ENCODE measurements at places on chromosomes 11 and 22. TPM values are rescaled to one million over a fixed set of nuclear protein-coding genes. Genes with fewer than 3 reads are reported as not detected.

GRCh38 chr11:114136686-114137640 is 77.5 kb downstream of the ZBTB16 start:
- no peaks in the 10 kb centered on the region for H3K27me3 ChIP-seq
- H3K4me1 ChIP-seq: peaks cover 24% of the 10 kb centered on the region
- H3K27ac ChIP-seq: no peak overlapping the region
- no peaks in the 10 kb centered on the region for H3K36me3 ChIP-seq

GRCh38 chr11:27949951-27950738 is 157.8 kb downstream of the KIF18A start:
- H3K36me3 ChIP-seq: no peaks in the 10 kb centered on the region
- no peak overlapping the region for H3K4me3 ChIP-seq
- DNase-seq: no peak
- H3K27me3 ChIP-seq: no peaks in the 10 kb centered on the region

Gene CLTCL1
- total RNA-seq: 1.2 TPM

DNA sequence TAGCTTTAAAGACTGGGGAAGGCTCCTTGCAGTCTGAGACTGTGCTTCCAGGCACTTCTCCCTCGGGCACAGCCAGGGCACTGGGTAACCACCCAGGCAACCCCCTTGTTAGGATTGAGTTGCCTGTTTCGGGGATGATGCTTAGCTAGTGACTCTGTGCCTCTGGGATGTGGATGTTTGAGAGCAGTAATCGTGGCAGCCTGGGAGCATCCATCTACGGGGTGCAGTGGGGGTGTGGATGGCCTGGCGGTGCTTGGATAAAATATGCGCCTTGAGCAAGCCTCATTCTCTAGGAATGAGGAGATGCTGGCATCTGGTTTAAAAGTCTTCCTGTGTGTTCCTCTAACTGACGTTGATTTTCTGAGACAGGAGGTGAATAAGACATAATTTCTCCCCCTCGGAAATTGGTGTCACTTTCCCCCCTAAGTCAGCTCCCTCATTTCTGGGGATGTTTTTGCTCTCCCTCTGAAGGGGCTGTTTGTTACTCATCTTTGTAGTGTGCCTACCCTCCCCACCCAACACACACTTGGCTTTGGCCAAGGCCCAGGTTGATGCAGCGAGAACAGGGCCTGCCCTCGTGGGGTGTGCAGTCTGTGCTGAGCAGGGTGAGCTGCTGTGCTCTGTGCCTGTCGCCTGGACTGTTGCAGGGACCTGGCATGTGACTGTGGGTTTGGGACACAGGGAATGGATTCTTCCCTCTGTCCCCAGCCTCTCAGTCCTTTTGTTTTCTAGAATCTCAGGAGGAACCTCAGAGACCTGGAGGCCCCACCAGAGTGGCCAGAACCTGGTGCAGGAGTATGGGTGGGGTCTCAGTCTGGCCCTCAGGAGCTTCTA is 2.0 kb downstream of the GNAZ start:
- H3K27me3 ChIP-seq: peaks cover 14% of the 10 kb centered on the region
- DNase-seq: no peak
- peaks cover 8% of the 10 kb centered on the region for H3K4me1 ChIP-seq
- no peaks in the 10 kb centered on the region for H3K36me3 ChIP-seq

Gene VSTM5
- not detected for total RNA-seq

GRCh38 chr22:45224331-45224730 is 16.4 kb downstream of the KIAA0930 start:
- no peaks in the 10 kb centered on the region for H3K27me3 ChIP-seq
- H3K27ac ChIP-seq: no peak overlapping the region
- no peak for DNase-seq
- peaks cover 11% of the 10 kb centered on the region for H3K4me1 ChIP-seq
- no peaks in the 10 kb centered on the region for H3K36me3 ChIP-seq

Gene CTSW
- 1.7 TPM for total RNA-seq

DNA sequence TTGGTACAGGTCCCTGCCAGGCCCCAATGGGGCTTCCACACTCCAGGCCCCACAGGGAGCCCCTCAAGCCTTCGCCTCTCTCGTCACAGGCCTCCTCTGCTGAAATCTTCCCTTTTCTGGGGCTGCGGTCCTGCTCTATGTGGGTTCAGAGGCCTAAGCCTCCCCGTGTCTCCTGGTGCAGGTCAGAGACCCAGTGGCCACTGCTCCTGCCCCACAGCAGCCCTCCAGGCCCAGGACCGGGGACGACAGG is 5.9 kb upstream of the IFITM3 start:
- peaks cover 62% of the 10 kb centered on the region for H3K4me1 ChIP-seq
- H3K27ac ChIP-seq: peak overlapping the region; percentile 93
- no peaks in the 10 kb centered on the region for H3K27me3 ChIP-seq
- DNase-seq: no peak
- H3K36me3 ChIP-seq: no peaks in the 10 kb centered on the region

Gene CASP5
- total RNA-seq: not detected

DNA sequence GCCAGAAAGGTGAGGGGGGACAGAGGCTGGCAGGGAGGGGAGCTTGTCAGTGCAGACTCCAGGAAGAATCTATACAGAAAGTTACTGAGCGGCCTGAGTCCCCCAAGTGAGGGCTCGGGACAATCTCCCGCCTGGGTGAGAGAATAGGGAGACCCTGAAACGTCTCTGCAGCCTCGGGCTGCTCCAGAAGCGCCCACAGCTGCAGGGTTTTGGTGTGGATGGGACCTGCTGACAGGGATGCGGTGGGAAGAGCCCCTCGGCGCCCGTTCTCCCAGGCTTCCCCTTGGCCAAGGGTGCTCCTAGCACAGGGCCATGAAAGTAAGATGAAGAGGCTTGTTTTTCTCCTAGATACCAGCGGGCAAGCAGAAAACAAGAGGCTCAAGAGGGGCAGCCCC is 743 bp upstream of the RCE1 start:
- H3K4me3 ChIP-seq: peak overlapping the region; percentile 92
- H3K4me1 ChIP-seq: peaks cover 51% of the 10 kb centered on the region
- H3K36me3 ChIP-seq: peaks cover 32% of the 10 kb centered on the region
- DNase-seq: no peak
- H3K27ac ChIP-seq: peak overlapping the region; percentile 90

DNA sequence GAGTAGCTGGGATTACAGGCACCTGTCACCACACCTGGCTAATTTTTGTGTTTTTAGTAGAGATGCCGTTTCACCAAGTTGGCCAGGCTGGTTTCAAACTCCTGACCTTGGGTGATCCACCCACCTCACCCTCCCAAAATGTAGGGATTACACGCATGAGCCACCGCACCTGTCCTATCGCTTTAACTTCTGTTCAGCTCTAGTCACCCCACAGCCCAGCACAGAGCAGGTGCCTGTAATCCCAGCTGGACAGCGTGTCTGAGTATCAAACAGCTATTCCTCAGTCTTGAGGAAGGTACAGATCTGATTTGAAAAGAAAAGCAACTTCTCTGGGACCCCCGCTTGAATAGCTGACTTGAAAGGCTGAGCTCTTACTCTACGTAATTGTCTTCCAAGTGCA is 149.1 kb downstream of the CTTN start:
- no peak for DNase-seq
- no peaks in the 10 kb centered on the region for H3K4me1 ChIP-seq
- H3K4me3 ChIP-seq: no peak overlapping the region
- H3K27ac ChIP-seq: no peak overlapping the region
- no peaks in the 10 kb centered on the region for H3K36me3 ChIP-seq

DNA sequence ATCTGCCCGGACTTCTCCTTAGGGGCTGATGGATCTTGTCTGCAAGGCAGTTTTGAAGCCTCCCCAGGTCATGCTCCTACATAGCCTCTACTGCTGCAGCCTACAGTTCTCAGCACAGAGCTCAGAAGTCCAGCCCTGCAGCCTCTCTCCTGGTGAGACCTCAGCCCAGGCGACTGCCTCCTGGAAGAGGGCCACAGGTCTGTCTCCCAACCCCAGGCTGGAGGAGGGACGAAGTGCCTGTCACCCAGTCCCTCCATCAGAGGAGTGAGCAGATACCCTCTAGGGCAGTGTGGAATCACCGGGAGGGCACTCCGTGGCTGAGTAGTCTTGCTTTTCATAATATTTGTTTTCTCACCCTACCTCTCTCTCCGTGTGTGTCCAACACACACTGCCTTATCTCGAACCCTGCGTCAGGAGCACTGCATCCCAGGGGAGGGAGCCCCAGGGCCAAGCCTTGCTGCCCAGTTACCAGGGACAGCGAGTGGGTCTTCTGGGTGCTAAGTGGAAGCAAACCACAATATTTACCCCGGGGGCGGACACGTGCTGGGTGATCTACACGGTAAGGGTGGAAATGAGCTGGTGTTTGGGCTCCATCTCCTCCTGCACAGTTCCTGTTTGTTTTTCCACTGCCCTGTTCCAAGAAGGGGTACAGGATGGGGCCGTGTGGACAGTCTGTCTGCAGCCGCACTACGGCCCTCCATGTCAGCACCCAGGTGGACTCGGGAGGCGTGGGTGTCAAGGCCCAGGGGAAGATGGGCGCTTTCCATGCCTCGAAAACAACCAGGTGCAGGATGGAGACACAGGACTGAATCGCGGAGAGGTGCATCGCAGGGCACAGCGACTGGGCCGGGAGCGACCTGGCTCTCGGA is 133.7 kb upstream of the HSD17B12 start:
- DNase-seq: no peak
- H3K4me3 ChIP-seq: no peak overlapping the region
- H3K36me3 ChIP-seq: no peaks in the 10 kb centered on the region
- H3K27ac ChIP-seq: no peak overlapping the region
- H3K4me1 ChIP-seq: peaks cover 2% of the 10 kb centered on the region

- no peak overlapping the region for H3K27ac ChIP-seq
- no peak for DNase-seq
- no peaks in the 10 kb centered on the region for H3K36me3 ChIP-seq
- peaks cover 18% of the 10 kb centered on the region for H3K4me1 ChIP-seq
- H3K4me3 ChIP-seq: no peak overlapping the region
- H3K27me3 ChIP-seq: peaks cover 14% of the 10 kb centered on the region
Observed at GRCh38 chr11:76148941-76149613, 57.2 kb downstream of the WNT11 start.

- H3K27ac ChIP-seq: no peak overlapping the region
- H3K36me3 ChIP-seq: no peaks in the 10 kb centered on the region
- H3K4me3 ChIP-seq: no peak overlapping the region
- H3K27me3 ChIP-seq: no peaks in the 10 kb centered on the region
Observed at GRCh38 chr22:24200619-24201212, 19.4 kb downstream of the SUSD2 start.

Gene CARD16
- total RNA-seq: 11.6 TPM

DNA sequence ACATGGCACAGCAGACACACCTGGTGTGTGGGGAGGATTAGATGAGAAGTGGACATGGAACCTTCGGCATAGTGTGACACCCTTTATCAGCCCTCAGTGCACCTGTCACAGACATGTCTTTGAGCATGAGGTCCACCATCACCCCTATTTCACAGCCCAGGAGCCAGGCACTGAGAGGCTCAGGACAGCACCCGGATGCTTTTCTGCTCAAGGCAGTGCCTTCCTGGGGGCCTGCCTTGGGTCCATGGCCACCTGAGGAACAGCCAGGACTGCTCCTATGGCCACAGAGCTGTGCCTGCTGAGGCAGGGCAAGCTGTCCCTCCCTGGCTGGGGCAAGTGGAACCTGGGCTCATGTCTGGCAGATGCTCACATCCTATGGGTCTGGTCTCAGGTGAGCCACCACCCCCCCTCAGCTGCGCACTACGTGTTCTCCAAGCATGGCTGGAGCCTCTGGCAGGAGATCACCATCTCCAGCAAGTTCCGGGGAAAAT is 75.8 kb downstream of the MORC2 start:
- no peak overlapping the region for H3K4me3 ChIP-seq
- peaks cover 23% of the 10 kb centered on the region for H3K4me1 ChIP-seq
- no peak for DNase-seq

GRCh38 chr11:96875712-96876111 is 485.9 kb downstream of the JRKL start:
- no peak for DNase-seq
- no peak overlapping the region for H3K27ac ChIP-seq
- H3K4me3 ChIP-seq: no peak overlapping the region
- no peaks in the 10 kb centered on the region for H3K27me3 ChIP-seq
- H3K4me1 ChIP-seq: no peaks in the 10 kb centered on the region
- H3K36me3 ChIP-seq: no peaks in the 10 kb centered on the region

- DNase-seq: no peak
- H3K27me3 ChIP-seq: peaks cover 8% of the 10 kb centered on the region
- no peaks in the 10 kb centered on the region for H3K4me1 ChIP-seq
- H3K27ac ChIP-seq: no peak overlapping the region
- H3K36me3 ChIP-seq: no peaks in the 10 kb centered on the region
Observed at GRCh38 chr22:36548606-36549005, 19.6 kb upstream of the EIF3D start.

DNA sequence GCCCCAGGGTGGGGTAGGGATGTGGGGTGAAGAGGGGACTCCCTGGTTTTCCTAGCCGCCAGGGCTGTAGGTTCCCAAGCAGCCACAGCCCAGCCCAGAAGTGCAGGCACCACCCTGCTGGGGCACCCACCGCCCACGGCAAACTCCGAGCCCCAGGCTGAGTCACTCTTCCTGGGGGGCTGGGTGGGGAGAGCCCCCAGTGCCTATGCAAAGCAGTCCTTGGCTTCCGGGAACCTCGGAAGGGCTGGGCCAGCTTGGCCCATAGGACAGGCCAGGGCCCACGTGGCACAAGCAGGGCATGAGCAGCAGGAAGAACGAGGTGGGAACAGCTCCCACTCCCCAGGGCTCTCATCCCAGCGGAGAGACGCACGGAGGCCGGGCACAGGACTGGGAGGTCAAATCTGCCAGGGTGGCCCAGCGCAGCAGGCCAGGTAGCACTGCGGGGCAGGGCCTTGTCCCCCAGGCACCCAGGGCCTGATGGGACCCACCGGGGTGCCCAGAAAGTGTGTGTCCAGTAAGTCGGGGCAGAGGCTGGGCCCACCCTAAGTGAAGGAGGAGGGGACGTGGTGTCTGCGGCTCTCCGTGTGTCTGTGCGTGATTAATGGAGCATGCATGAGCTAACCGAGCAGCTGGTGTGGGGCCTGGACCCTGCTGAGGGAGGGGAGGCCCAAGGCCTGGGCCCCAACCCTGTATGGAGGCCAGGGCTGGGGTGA is 4.6 kb upstream of the IL17REL start:
- no peaks in the 10 kb centered on the region for H3K4me1 ChIP-seq
- no peaks in the 10 kb centered on the region for H3K27me3 ChIP-seq
- peak overlapping the region; percentile 96 for H3K27ac ChIP-seq
- peak; percentile 93 for DNase-seq

- H3K27ac ChIP-seq: no peak overlapping the region
- H3K4me1 ChIP-seq: no peaks in the 10 kb centered on the region
- no peaks in the 10 kb centered on the region for H3K36me3 ChIP-seq
Observed at GRCh38 chr11:115247953-115248352, 256.3 kb downstream of the CADM1 start.

Gene CCDC188
- not detected for total RNA-seq

Gene CRYAB
- total RNA-seq: not detected

DNA sequence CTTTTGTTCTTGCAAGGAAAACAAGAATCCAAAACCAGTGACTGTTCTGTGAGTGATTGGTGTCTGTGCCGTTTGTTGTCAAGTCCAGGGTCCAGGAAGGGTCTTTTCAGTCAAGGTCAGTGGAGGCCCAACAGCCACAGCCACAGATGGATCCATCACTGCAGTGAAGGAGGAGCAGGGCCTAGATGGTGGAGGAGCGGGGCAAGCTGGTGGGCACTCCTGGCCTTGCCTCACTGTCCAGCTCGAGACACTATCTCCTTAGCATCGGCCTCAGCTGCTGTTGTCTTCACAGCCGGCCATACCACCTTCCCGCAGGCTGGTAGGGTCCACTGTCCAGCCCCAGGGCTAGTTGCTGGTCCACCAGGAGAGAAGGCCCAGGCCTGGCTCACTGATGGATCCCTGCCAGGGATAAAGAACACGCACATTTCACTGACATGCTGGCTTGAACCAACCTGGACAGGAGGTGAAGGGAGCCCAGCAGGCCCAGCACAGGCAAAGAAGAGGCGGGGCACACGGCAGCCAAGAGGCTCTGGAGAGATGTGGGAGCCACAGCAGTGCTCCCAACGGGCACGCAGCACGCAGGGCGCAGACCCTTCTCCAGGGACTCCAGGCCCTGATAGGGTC is 15.2 kb downstream of the POLR3H start:
- peaks cover 13% of the 10 kb centered on the region for H3K4me1 ChIP-seq
- no peaks in the 10 kb centered on the region for H3K27me3 ChIP-seq
- no peak overlapping the region for H3K4me3 ChIP-seq
